Trophoblast cell (in vitro differentiated cells and primary cell): ENCODE measurements at places on chromosomes 11 and 22.

GRCh38 chr11:125338886-125339811 lies 156.9 kb downstream of the FEZ1 start:
- no peaks in the 10 kb centered on the region for H3K27me3 ChIP-seq
- H3K36me3 ChIP-seq: no peaks in the 10 kb centered on the region
- H3K4me1 ChIP-seq: peaks cover 31% of the 10 kb centered on the region
- no peak for DNase-seq

GRCh38 chr11:58788355-58789023 lies 56.0 kb downstream of the GLYATL2 start:
- DNase-seq: peak; percentile 88
- H3K4me3 ChIP-seq: no peak overlapping the region
- peak overlapping the region; percentile 11 for H3K27ac ChIP-seq
- H3K4me1 ChIP-seq: peaks cover 8% of the 10 kb centered on the region
- no peaks in the 10 kb centered on the region for H3K27me3 ChIP-seq
- H3K36me3 ChIP-seq: no peaks in the 10 kb centered on the region

GRCh38 chr11:30344085-30344484 lies 21.2 kb downstream of the ARL14EP start:
- H3K4me3 ChIP-seq: no peak overlapping the region
- no peaks in the 10 kb centered on the region for H3K36me3 ChIP-seq
- DNase-seq: no peak
- H3K27ac ChIP-seq: no peak overlapping the region
- no peaks in the 10 kb centered on the region for H3K27me3 ChIP-seq

DNA sequence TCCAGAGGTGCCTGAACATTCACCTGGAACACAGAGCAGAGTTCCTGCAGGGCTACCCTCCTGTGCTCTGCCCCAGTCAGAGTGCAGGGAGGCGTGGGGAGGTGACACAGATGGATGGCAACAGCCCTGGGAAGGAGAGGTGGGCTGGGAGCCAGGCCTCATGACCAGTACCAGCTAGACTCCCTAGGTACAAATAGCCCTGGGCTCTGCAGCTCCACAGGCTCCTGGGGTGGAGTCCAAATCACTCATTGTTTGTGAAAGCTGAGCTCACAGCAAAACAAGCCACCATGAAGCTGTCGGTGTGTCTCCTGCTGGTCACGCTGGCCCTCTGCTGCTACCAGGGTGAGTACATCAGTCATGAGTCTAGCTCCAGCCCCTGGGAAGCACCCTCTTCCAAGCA lies at the start of gene SCGB1D2:
SCGB1D2 (plus strand) TSS at position 219 of the 400 bp plus-strand sequence; CDS start at position 288, 69 bp downstream.
- H3K27ac ChIP-seq: no peak within 1 kb of the TSS
- DNase-seq: no peak
- H3K27me3 ChIP-seq: no peaks in the 10 kb centered on the region

DNA sequence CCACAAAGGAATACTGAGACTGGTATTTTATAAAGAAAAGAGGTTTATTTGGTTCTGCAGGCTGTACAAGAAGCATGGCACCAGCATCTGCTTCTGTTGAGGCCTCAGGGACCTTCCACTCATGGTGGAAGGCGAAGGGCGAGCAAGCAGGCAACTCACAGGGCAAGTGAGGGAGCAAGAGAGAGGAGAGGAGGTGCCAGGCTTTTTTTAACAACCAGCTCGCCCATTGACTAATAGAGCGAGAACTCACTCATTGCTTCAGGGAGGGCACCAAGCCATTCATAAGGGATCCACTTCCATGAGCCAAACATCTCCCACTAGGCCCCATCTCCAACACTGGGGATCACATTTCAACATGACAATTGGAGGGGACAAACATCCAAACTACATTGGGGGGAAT lies 1.2 kb downstream of the PTS start:
- no peaks in the 10 kb centered on the region for H3K27me3 ChIP-seq
- DNase-seq: no peak
- peaks cover 9% of the 10 kb centered on the region for H3K4me1 ChIP-seq
- H3K27ac ChIP-seq: peak overlapping the region; percentile 5
- H3K4me3 ChIP-seq: no peak overlapping the region

DNA sequence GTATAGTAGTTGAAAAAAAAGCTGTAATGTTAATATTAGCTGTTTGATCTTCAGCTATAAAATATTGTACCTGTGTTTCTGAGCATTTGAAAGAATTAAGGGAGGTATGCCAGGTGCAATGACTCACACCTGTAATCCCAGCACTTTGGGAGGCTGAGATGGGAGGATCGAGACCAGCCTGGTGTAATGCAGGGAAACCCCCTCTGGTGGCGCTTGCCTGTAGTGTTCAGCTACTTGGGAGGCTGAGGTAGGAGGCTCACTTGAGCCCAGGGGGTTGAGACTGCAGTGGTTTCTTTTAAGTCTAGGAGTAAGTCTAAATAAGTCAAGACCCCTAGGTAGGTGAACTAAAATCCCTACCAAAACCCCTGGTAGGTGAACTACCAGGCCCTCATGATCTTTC lies 37.1 kb downstream of the TAF1D start:
- H3K4me1 ChIP-seq: no peaks in the 10 kb centered on the region
- peaks cover 18% of the 10 kb centered on the region for H3K36me3 ChIP-seq
- no peak overlapping the region for H3K4me3 ChIP-seq
- H3K27me3 ChIP-seq: no peaks in the 10 kb centered on the region

- no peak for DNase-seq
- H3K4me3 ChIP-seq: no peak overlapping the region
- no peaks in the 10 kb centered on the region for H3K4me1 ChIP-seq
- H3K27me3 ChIP-seq: no peaks in the 10 kb centered on the region
- H3K36me3 ChIP-seq: no peaks in the 10 kb centered on the region
Measured at GRCh38 chr11:30368394-30368793, 45.5 kb downstream of the ARL14EP start.

- no peak for DNase-seq
- H3K36me3 ChIP-seq: peaks cover 1% of the 10 kb centered on the region
- H3K4me1 ChIP-seq: peaks cover 3% of the 10 kb centered on the region
- no peak overlapping the region for H3K4me3 ChIP-seq
- H3K27me3 ChIP-seq: no peaks in the 10 kb centered on the region
Measured at GRCh38 chr11:79042824-79043223, 398.0 kb downstream of the TENM4 start.

GRCh38 chr11:61757213-61757862 lies 4.9 kb downstream of the MYRF start:
- peaks cover 5% of the 10 kb centered on the region for H3K27me3 ChIP-seq
- peaks cover 33% of the 10 kb centered on the region for H3K4me1 ChIP-seq
- H3K4me3 ChIP-seq: no peak overlapping the region
- H3K27ac ChIP-seq: no peak overlapping the region
- no peaks in the 10 kb centered on the region for H3K36me3 ChIP-seq
- DNase-seq: no peak

DNA sequence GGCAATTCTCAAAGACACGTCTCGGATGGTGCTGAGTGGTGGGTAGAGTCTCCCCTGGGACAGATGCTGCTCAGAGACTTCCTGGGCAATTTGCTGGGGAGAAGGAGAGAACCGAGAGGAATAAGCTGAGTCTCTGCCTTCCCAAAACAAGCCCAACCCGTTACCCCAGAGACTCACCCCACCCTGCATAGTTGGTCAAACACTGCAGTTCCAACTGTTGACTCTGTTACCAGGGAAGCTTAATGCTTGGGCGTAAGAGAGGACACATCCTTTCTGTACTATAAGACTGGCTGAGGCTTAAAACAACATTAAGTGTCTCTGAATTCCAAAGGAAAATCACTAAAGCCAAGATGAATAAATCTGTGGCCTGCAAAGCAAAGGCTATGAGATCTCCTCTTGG lies 68.1 kb downstream of the CCDC81 start:
- no peak overlapping the region for H3K27ac ChIP-seq
- H3K36me3 ChIP-seq: no peaks in the 10 kb centered on the region
- no peak overlapping the region for H3K4me3 ChIP-seq
- H3K4me1 ChIP-seq: no peaks in the 10 kb centered on the region

DNA sequence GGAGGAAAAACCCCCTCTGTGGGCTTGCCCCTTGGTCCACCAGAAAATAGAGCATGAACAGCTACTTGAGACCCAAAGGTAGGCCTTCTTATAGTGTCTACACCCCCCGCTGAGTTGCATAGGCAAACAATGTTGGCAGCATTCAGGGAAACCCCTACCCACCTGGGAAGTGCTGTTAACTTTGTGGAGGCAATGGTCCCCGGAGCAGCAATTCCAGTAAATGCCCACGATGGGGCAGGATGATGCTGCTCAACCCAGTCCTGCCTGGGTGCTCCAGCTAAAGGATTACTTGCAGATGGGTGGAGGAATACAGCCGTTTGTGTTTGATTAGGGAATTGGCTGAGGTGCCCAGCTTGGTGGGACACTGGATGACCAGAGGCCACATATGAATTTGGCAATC lies 381.3 kb upstream of the ANO5 start:
- DNase-seq: no peak
- H3K4me1 ChIP-seq: no peaks in the 10 kb centered on the region
- no peak overlapping the region for H3K4me3 ChIP-seq
- no peak overlapping the region for H3K27ac ChIP-seq
- H3K36me3 ChIP-seq: no peaks in the 10 kb centered on the region

GRCh38 chr22:47043835-47044721 lies 281.6 kb downstream of the TBC1D22A start:
- H3K27ac ChIP-seq: no peak overlapping the region
- no peaks in the 10 kb centered on the region for H3K27me3 ChIP-seq
- H3K36me3 ChIP-seq: no peaks in the 10 kb centered on the region
- H3K4me1 ChIP-seq: no peaks in the 10 kb centered on the region
- peak; percentile 26 for DNase-seq
- no peak overlapping the region for H3K4me3 ChIP-seq
